ENCODE measurements at places on chromosomes 3 and 15.

DNA sequence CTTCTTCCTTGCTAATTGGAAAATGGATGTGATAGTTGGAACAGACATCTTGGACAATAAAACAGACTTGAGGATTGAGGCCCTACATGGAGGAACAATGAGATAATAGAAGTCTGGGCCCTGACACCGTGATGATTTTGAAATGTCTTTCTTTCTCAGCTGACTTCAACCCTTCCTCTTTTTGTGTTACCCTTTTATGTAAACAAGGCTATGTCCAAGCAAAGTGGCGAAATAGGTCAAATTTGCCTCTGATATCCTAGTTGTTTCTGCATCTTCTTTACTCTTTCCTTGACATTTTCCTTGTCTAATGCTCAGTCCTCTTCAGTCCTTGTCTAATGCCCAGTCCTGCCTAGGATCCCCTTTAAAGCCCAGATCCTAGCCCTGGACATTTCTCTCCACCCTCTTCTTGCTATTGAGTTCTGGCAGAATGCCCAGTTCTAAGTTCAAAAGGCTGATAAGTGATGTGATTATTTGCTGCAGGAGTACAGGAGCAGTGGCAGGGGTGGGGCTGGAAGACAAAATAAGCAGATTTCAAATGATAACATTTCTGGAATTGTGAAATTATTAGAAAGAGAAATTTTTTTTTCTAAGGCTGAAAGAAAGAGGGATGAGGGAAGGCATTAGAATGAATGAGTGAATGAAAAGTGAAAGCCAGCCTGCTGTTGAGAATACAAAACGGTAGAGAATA, 6.5 kb upstream of the VPS8 start:
- DNase-seq = no peak

DNA sequence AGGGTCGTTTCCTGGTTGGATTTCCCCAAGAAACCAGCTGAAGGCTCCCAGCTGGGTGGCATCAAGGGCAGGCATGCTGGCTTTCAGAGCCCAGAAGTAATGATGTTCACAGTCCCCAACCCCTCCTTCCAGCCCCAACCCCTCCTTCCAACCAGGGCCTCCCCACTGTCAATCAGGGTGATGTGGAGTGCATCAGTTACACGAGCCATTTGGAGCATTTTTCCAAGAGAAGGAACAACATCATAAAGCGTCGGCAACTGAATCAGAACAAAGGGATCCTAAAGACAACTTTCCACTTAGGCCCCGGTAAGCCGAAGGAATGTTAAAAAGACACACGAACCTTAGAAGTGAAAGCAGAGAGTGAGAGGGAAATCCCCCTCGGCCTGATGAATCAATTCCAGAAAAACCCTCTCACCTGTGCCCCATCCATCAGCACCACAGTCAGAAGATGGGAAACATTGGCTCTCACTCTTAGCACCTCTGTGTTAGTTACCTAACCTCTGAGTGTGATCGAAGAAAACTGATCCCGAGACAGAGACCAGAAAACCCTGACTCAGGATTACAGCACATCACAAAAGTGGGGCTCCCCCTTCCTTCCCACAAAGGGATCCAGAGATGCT, 101.2 kb upstream of the WNT5A start:
- DNase-seq = no peak

- no peak for DNase-seq
Measured at GRCh38 chr3:86416334-86416733, 574.6 kb downstream of the VGLL3 start.

DNA sequence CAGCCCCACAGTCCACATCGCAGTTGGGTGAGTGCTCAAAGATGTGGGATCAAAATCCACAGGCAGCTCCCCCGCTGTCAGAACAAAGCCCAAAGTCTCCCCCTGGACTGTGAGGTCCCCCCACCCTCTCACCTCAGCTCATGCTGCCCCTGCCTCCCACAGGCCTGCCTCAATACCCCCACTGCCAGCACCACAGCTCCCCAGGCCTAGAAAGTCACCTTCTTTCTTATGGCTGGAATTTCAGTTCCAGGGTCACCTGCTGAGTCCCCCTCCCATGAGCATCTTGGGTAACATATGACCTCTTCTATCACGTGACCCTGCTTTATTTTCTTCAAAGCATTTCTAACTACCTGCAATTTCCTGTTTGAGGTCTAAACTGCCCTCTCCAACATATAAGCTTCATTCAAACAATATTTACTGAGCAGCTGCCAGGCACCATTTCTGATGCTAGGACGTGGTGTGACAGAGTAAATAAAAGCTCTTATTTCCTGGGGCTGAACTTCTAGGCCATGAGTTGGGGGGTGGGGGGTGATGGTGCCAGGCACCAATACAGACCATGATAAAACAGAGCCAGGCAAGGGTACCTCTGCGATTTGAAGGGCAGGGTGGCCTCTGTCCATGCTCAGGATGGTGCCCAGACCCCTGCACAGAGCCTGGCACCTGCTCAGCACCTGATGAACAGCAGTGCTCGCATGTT, 2.4 kb upstream of the TMEM89 start:
- DNase-seq = no peak

DNA sequence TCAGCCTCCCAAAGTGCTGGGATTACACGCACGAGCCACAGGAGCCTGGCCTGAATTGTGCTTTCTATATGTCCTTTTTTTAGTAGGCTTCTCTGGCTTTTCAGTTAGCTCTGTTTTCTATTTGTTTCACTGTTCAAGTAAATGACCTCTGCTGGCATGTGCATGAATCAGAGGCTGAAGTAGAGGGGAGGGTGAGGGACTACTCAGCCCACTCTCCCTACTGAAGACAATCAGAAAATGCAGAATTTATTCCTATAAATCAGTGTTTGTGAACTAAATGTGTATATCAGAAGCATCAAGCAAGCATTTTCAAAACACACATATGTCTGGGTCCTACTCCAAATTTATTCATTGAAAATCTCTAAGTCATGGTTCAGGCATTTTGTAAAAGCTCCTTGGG, 45.0 kb downstream of the ZMAT3 start:
- DNase-seq = no peak

GRCh38 chr15:61974118-61974517, 86.1 kb downstream of the VPS13C start:
- DNase-seq = no peak

- DNase-seq = no peak
Measured at GRCh38 chr3:4908433-4909156, 70.6 kb upstream of the BHLHE40 start.

- DNase-seq = no peak
Measured at GRCh38 chr3:133693821-133694220, 32.1 kb upstream of the TOPBP1 start.

GRCh38 chr15:35657679-35658311, 111.8 kb upstream of the DPH6 start:
- DNase-seq = no peak

DNA sequence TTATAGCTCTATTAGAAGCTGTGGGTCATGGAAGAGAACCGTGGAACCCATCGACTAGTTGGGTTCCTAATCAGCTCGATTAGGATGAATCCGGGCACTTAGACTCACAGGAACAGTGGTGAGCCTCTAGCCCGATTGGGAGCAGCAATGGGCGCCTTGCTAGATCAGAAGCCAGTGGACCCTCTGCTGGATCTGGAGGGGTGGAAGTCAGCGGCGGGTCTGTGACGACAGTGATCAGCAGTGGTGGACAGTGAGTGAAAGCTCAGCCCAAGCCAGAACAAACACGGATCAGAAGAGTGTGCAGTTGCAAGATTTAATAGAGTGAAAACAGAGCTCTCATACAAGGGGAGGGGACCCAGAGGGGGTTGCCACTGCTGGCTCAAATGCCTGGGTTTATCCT, 1170.2 kb downstream of the OTOL1 start:
- DNase-seq = no peak

DNA sequence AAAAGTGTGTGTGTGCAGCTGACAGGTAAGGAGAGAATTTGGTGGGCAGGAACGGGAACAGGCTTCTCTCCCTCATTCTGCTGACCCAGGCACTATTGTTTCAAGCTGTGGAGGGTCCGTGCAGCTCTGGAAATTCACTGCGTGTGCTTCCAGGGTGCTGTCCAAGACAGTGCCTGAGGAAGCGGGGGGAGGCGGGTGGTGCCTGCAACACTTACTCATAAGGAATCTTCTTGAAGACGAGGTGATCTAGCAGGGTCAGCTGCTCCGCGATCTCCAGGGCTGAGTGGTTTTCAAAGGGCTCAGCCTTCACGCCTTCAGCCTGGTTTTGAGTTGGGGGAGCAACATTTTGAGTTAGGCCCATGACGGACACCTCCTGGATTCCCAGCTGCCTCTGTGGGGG, 46.6 kb upstream of the CTSH start:
- DNase-seq = no peak

GRCh38 chr3:170614214-170614966, 28.5 kb upstream of the SLC7A14 start:
- DNase-seq = no peak

GRCh38 chr15:97966924-97967620, 6.6 kb downstream of the ARRDC4 start:
- no peak for DNase-seq

DNA sequence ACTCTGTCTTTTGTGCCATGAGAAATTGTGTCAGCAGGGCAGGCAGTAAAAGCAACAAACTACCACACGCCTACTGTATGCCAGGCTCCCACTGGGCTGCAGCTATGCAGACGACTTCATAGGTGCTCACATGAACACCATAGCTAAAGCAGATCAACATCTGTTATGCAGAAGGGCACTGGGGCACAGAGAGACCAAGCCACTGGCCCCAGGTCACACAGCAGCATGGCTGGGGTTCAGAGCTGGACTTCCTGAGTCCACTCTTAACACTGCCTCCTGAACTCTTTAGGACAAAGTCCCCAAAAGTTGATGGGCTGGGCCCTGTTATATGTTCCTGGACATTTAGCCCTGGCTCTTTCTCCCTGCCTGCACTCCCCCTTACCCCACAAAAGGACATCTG, 12.4 kb downstream of the TPRA1 start:
- DNase-seq = no peak

DNA sequence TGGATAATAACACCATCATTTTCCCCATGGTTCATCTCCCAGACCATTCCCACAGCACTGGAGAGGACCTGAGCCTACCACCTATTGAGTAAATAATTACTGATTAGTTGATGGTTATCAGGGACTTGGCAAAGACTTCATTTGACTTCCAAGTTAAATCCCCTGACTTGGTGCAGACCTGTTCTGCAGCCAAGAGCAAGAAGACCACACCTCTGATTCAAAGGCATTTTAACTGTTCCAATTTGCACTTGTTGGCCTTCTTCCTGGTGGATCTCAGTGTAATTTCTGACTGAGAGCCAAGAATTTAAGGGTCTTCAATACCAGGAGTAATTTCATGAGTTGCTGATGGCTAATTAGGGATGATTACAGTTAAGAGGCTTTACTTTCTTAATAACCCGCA, 24.0 kb downstream of the THSD4 start:
- no peak for DNase-seq

GRCh38 chr3:107068980-107069379, 308.3 kb upstream of the CCDC54 start:
- no peak for DNase-seq

DNA sequence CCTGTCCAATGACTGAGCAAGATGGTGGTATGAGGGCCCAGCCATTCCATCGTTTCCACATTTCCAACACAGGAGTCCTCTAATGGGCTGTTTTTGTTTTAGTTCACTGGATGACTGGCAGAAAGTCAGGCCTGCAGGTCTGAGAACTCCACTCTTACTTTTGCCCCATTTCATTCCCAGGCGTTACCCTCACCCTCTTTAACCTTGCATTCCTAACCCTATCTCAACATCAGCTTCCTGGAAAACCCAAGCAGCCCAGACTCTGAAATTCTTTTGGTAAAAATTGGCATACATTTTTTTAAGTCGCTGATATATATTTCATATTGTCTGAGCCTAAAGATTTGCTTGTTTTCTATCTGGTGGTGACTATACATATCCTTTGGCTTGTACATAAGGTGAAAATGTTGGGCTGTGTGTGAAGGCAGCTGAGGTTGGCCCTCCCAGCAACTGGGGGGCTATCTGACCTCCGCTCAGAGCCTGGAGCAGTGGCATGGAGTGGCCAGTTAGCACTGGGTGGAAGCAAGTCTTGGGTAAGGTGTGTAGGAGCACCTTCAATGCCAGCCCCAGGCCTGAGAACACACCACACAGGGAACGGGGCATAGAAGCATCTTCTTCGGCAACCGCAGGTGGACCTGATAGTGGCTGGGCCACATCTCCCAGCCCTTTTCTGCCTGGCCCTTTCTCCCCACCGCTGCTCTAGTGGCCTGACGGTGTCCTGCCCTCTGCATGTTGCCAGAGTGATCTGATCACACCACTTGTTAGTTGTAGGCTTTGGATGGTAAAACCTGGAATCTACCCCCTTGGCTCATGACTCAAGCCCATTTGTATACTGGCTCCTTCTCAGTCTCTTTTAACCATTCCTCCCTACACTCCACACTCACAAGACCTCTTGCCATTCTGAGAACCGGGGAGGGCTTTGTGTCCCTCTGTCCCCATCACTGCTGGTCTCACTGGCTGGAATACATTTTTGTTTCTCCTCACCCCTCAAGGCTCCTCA, 50.0 kb downstream of the AMOTL2 start:
- no peak for DNase-seq

DNA sequence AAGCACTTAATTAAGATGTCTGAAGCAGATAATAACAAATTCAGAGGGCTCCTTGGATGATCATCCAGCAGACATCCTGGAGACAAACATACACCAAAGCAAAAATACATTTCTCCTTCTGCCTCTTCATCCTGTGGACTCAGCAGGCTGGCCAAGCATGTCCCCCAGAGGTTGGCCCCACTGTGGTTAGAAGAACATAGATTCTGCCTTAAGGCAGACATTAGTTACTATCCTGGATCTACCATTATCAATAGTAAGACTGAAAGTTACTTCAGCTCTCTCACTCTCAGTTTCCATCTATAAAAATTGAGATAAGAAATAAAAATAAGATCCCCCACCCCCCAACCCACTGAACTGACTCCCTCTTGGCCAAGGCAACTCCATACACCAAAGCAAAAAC, 28.6 kb upstream of the TGFBR2 start:
- DNase-seq = no peak

GRCh38 chr3:16686679-16687078, 81.5 kb upstream of the DAZL start:
- no peak for DNase-seq

DNA sequence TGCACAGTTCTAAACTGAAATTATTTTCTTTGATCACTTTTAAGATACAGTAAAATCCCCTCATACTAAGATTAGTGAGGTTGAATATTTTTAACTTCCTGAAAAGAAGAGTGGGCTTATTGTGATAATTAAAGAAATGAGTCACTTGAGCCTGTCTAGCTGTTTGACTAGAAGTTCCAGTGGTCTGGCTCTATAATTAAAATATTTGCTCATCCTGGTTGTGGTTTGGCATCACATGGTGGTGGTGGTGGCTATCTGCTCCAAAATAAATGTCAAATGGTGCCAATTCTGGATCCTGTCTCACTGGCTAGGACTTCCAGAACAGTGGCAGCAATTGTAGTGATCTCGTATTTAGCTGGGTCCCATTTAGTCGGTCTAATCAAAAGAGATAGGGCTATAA, 8.6 kb upstream of the TEX9 start:
- DNase-seq = no peak

- DNase-seq = no peak
Measured at GRCh38 chr3:32743934-32744333, 58.9 kb downstream of the CNOT10 start.

GRCh38 chr15:77386626-77387025, 33.3 kb downstream of the PEAK1 start:
- no peak for DNase-seq

All from stimulated activated CD8-positive, alpha-beta memory T cell treated with anti-CD3 and anti-CD28 coated beads, Interleukin-4, amount 100 ng/mL, for 1 hour (primary cell).